DMS53 (cell line): ENCODE measurements at places on chromosomes 16 and 17.

- no peak for DNase-seq
Observed at GRCh38 chr17:15882777-15883176, 62.2 kb upstream of the ADORA2B start.

GRCh38 chr16:15032547-15033308 is 23.1 kb downstream of the NTAN1 start:
- DNase-seq = no peak

DNA sequence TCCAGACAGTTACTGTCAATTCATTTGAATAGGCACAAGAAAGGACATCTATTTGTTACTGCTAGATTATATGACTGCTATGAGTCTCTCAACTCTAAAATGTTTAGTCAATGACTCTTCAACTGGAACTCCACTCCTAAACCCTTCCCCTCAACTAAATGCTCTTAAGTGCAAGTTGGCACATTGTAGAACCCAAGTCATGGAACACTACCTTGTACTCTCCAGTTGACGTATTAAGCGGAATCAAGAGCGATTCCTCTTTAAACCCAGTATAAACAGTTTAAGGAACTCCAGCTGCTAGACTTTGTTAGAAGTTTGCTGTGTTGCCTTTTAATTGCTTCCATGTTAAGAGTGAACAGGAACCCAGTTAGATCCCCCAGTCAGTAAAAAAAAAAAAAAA is 44.6 kb downstream of the STH start:
- no peak for DNase-seq

GRCh38 chr17:77420804-77421629 is 280.2 kb downstream of the SEC14L1 start:
- DNase-seq = peak; percentile 74

- DNase-seq = no peak
Observed at GRCh38 chr16:49632086-49632794, 223.7 kb downstream of the ZNF423 start.

DNA sequence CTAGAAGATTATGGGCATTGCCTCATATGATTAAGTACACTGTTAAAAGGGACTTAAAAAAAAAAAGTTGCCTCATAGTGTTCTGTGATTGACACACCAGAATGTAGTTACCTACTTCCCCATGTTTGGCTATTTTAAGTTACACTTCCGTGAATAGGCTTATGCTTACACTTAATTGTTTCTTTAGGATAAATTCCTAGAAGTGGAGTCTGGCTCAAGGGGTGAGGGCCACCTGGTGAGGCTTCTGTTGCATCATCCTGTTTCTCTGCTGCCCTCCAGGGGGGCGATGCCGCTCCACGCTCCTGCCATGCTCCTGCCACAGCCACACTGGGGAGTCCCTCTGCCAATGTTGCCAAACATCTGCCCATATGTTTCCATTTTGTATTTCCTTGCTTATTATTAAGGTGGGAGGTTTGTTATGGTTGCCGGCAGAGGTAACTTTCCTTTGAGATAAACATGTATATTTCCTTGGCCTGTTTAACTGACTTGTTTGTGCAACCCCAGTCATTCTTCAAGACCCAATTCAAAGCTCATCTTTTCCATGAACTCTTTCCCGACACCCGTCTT is 73.1 kb downstream of the KSR1 start:
- peak; percentile 54 for DNase-seq

- no peak for DNase-seq
Observed at GRCh38 chr16:797686-798085, 2.8 kb downstream of the GNG13 start.

GRCh38 chr17:81428121-81428515 is 32.9 kb downstream of the BAHCC1 start:
- DNase-seq = peak; percentile 41

GRCh38 chr17:64771980-64772844 is 110.1 kb upstream of the SMURF2 start:
- no peak for DNase-seq

DNA sequence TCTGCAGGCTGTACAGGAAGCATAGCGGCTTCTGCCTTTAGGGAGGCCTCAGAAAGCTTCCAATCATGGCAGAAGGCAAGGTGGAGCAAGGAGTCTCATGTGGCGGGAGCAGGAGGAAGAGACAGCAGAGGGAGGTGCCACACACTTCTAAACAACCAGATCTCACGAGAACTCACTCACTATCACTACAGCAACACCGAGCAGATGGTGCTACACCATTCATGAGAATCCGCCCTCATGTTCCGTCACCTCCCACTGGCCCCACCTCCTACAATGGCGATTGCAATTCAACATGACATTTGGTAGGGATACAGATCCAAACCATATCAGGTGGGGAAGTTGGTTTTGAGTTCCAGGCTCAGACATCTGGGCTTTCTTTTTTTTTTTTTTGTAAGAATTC is 31.9 kb upstream of the NUDT7 start:
- no peak for DNase-seq

- DNase-seq = no peak
Observed at GRCh38 chr16:86524029-86524428, 13.7 kb downstream of the FOXF1 start.

DNA sequence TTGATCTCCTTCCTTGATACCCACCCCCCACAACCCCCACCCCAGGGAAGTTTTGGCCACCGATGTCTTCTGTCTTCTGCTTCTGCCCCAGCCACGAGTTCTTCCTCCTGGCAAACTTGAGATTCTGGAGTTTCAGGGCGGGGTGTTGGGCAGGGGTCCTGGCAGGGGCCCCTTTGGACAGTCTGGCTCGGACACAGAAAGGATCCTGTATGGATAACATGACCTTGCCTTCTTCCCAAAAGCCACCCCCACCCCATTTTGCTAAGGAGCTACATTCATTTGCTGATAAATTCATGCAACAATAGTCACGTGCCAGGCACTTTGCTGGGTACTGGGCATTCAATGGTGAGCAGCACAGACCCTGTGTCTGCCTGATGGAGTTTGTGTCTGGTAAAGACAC is 5.9 kb upstream of the COL1A1 start:
- DNase-seq = no peak

DNA sequence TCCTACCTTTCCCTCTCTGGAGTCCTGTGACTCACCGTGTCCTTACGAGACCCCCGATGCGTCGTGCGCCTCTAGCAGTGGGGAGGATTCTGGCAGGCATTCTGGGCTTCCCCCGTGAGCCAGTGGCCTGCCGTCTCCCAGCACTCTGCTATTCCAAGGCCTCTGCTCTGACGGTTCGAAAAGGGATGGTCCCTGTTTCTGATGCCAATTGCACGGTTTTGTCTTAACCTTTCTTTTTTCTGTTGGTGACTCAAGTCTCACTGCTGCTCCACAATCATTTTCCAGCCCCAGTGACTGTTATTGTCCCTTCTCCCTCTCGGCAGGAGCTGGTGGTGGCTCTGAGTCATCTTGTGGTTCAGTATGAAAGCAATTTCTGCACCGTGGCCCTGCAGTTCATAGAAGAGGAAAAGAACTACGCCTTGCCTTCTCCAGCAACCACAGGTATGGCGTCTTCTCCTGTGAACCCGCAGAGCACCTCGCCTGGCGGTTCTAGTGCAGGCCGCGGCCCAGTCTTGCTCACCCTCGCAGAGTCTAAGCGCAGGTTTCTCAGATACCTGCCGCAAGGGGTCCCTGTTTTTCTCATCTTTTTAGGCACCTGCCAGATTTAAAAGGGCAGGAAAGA is 100.1 kb upstream of the CHMP6 start:
- DNase-seq = no peak

DNA sequence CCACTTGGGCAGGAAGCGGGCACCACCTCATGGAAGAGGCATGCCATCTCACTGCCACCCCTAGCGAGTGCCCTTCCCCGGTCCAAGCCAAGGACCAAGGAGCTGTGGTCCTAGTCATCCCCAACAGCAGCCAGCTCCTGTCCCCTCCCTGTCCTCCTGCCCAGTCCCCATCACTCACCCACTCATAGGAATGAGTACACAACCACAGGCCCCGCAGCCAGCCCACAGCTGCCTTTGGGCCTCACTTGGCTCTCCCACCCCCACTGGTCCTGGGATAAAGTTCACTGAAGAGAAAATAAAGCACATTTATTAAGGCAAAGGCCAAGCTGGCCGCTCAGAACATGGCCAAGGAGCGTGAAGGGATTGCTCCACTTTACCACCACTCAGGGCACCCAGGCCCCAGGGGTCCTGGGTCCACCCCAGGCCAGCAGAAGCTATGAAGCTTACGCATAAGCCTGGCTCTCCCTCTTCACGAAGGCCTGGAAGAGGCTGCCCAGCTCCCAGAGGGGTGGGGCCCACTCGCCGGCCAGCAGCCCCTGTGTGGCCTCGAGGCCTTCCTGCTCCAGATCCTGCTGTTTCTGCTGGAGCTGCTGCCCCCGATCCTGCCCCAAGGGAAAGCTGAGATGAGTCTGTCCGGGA is 3.6 kb downstream of the SCRN2 start:
- DNase-seq = no peak

DNA sequence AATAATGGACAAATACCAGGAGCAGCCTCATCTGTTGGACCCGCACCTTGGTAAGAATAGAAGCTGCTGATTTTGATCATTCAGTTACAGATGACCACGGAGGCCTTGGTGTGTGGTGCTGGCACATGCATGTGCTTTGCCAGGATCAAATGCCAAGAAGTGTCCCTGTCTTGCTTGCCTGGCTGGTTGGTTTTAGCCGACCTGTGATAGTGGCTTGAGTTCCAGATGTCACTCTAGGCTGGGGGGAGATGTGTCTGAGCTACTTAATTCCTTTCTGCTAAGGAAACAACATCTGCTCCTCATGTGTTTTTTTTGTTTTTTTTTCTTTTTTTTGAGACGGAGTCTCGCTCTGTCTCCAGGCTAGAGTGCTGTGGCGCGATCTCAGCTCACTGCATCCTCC is 4.3 kb downstream of the TBCD start:
- DNase-seq = no peak
